Stimulated activated naive CD4-positive, alpha-beta T cell (primary cell): ENCODE measurements at places on chromosomes 7 and 10.

DNA sequence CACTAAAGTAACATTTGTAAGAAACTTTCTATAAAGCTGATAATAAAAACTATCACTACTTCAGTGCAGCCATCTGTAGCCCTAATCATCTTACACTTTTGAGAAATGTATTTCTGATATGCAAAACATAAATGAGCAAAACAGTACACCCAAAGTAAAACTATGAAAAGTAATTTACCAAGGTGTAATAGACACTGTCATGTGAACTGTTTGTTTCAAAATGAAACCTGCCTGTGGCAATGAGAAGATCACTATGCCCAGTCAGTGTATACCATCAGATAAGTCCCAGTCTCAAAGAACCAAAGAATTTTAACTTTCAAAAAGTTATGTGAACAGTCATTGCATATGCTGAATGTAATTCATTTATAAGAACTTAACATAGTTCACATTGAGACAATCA, 398.1 kb downstream of the CDC14C start:
- DNase-seq: no peak

DNA sequence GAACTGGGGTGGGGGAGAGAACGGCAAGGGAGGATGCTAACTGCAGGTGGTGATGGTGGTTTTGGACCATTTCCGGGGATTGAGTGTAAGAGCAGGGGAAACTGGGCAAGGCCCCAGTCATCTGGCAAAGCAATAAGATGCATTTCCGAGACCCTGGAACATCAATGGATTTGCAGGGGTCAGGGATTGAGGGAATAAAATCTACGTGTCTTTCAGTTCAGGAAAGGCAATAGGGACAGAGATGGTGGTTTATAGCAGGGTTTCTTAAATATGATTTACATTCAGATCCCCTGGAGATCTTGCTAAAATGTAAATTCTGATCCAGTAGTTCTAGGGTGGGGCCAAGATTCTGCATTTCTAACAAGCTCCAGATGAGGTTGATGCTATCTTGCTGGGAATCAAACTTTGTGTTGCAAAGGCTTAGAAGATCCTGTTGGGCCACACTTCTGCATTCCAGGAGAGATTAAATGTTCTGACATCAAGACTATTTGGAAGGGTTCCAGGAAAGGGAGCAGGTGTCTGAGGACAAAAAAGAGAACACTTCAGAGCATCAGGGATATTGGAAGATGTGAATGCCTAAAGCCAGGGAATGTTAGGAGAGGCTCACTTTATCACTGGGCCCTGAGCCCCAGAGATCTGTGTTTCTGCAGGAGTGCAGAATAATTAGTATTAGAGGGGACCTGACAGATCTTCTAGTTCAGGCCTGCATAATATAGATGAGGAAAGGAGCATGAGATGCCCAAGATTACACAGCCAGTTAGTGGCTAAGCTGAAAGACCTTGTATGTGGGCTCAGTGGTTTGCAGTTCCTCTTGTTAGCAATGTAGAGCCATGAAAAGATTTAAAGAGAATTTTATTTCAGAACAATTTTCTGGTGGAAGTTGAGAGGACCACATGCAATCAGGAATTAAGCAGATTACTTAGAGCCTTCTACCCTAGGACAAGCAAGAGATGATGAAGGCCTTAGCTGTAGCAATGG, 32.4 kb downstream of the BLNK start:
- DNase-seq: no peak

- DNase-seq: no peak
These were observed 164.9 kb upstream of the RHEB start for GRCh38 chr7:151684408-151685175.

DNA sequence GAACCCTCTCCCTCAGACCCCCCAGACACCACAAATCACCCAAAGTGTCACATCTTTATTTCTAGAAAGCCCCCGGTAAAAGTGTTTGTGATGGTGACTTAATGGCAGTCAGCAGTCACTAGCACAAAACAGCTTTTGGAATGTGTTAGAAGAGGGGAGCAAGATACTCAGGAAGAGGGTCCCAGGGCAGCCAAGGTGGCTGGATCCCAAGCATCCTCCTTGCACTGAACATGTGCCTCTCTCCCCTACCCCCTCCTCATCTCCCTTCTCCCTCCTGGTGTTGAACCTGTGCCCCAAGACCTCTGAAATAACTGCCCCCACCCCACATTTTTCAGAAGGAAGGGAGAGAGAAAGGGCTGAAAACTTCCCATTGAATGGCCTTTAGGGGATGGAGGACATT, 37.8 kb upstream of the MXI1 start:
- DNase-seq: no peak

DNA sequence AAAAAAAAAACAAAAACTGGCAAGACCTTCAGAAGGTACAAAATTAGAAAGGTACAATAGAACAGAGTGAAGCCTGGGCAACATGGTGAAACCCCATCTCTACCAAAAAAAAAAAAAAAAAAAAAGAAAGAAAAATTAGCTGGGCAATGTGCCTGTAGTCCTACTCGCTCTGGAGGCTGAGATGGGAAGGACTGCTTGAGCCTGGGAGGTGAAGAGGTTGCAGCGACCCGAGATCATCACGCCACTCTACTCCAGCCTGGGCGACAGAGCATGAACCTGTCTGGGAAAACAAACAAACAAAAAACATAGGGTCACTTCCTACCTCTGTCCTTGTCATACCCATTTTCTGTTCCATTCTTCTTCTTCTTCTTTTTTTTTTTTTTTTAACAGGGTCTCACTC, 45.6 kb upstream of the DLG5 start:
- no peak for DNase-seq

- no peak for DNase-seq
These were observed 38.6 kb downstream of the MTPN start for GRCh38 chr7:135938563-135938962.

DNA sequence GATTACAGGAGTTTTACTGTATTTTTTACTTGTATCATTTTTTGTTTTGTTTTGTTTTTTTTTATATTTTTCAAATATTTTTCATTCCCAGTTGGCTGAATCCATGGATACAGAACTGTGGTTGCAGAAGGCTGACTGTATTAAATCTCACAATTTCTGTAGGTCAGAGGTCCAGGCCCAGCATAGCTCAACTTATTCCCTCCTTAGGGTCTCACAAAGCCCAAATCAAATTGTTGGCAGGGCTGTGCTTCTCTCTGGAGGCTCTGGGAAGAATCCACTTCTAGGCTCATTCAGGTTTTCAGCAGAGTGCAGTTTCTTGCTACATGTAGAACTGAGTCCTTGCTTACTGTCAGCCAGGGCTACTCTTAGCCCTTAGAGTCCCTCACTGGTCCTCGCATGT, 22.6 kb downstream of the TSPAN14 start:
- no peak for DNase-seq

DNA sequence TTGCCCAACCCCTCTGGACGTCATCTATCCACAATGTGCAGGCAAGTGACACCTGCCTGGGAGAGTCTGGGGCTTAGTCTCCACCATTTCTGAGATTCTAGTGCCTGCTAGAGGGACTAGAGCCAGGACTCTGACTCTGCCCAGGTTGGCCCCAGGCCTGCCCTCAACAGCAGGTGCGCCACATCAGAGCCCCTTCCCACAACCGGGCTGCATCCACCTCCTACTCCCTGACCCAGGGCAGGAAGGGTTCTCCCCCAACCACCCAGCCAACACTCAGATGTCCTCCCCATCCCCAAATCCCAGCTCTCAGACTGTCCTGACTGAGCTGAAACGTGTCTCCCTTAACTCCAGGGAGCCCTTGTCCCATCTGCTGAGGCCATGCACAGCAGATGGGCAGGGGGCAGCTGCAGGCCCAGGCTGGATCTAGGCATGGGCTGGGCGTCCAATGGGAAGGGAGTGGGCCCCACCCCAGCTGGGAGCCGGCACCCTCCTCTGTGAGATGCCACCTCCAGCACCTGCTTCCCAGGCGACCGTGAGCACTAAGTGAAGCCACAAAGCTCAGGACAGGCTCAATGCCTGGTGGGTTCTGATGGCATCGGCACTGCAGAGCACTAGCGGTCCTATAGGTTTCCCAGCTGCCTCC, 49.2 kb downstream of the RASGEF1A start:
- DNase-seq: no peak

DNA sequence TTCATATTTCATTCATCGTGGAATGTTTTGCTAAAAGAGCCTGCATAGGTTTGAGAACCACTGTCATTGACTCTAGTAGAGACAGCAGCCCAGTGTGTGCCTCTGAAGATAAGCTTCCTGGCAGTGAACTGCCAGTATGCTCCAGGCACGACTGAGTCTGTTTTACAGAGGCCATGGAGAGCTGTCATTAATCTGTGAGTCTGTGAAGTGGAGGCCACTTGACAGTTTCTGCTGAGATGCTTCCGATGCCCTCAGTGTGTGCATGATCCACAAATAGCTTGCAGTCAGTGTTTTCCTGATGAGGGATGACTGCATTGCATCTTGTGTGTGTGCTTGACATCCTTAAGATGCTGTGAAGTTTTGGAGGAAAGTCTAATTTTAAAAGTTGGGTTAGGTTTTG, 162.2 kb downstream of the PFKFB3 start:
- no peak for DNase-seq

GRCh38 chr10:121753726-121754476, 155.7 kb upstream of the FGFR2 start:
- no peak for DNase-seq

- no peak for DNase-seq
These were observed 1.7 kb downstream of the NPTX2 start for GRCh38 chr7:98618786-98619185.

DNA sequence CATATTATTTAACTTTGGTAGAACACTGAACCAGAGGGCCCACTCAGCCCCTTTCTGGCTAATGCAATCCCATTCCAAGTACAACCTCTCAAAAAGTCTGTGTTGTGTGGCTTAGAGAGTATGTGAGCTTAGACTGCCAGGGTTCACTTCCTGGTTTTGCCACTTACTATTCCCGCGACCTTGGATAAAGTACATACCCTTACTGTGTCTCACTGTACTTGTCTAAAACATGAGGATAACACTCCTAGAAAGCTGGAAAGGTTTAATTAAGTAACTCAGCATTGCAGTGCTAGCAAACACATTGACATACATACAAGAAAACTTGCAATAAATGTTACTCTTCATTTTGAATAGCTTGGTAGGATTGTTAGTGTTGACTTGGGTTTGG, 215.8 kb downstream of the CHCHD3 start:
- no peak for DNase-seq

DNA sequence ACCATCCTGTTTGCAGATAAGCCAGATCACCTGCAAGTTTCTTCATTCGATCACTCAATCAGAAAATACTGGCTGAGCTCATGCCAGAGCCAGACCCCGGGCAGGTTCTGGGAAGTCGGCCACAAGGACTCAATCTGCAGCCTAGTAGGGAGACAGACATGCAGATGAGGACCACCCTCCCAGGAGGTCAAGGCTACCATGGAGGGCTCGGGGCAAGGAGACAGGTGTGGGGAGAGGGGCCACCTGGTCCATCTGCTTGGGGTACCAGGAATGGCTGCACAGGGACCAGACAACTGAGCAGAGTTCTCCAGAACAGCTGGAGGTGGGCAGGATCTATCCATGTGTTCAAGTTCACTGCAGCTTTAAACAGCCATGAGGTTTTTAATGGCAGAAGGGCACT, 16.8 kb upstream of the CPXM2 start:
- DNase-seq: no peak

GRCh38 chr10:103582331-103583123, 89.0 kb downstream of the NEURL1 start:
- no peak for DNase-seq

GRCh38 chr7:49931627-49932026, 158.2 kb downstream of the VWC2 start:
- DNase-seq: no peak

GRCh38 chr10:35705051-35705450, 63.0 kb upstream of the FZD8 start:
- no peak for DNase-seq

DNA sequence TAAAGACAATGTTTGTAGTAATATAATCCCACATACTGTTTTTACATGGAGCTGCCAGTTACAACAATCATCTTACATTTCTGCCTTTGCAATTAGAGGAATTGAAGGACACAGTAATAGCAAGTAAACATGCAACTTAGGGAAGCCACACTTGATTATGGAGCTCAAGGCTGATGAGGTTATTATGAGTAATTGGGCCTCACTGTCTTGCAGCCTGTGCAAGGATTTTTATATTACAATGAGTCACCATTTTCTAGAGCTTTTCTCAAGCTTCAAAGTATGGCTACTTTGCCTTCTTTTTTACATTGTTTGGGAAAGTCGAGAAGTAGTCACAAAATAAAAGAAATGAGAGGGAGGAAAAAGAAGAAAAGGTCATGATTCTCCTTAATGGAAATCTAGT, 226.4 kb downstream of the KIAA1217 start:
- DNase-seq: no peak

DNA sequence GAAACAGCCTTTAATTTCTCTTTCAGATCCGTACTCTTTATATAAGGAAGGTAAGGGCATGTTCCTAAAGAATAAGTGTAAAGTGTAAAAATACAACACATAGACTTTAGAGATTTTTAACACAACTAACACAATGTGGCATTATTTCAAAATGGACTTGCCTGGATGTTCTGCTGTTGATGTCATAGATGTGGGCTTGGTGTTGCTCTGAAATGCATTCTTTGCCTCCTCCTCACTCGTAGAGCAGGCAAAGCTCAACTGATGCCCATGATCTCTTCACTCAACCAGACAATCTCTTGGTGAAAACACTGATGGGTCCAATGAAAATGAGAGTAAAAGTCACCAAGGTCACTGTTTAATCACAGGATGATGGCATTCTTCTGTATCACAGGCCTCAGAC, 174.2 kb upstream of the TCERG1L start:
- DNase-seq: no peak

DNA sequence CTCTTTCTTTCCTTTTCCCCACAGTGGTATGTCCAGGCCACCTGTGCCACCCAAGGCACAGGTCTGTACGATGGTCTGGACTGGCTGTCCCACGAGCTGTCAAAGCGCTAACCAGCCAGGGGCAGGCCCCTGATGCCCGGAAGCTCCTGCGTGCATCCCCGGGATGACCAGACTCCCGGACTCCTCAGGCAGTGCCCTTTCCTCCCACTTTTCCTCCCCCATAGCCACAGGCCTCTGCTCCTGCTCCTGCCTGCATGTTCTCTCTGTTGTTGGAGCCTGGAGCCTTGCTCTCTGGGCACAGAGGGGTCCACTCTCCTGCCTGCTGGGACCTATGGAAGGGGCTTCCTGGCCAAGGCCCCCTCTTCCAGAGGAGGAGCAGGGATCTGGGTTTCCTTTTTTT, 2.3 kb upstream of the FSCN3 start:
- DNase-seq: no peak

- no peak for DNase-seq
These were observed 127.7 kb downstream of the SMURF1 start for GRCh38 chr7:99016196-99016595.

DNA sequence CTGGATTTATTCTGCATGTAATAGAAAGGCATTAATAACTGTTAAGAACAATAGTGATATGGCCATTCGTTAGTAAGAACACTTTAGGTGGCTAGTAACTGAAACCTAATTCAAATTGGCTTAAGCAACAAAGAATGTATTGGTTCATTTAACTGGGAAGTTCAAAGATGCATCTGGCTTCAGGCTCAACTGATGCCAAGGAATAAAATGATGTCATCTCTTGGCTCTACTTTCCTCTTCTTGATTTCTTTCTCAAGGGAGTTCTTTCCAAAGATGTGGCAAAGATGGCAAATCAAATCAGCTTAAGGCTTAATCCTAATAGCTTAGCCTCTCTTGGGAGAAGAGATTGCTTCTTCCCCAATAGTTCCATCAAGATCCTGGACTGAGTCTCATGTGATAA, 51.6 kb downstream of the PIK3CG start:
- DNase-seq: no peak

GRCh38 chr7:20064181-20064970, 152.8 kb downstream of the MACC1 start:
- no peak for DNase-seq

GRCh38 chr10:21499701-21500577, 25.5 kb downstream of the SKIDA1 start:
- no peak for DNase-seq
